ENCODE measurements at places on chromosomes 6 and 20. TPM values are rescaled to one million over a fixed set of nuclear protein-coding genes. Genes with fewer than 3 reads are reported as not detected.
A peak's percentile ranks its signal among the peaks of the same experiment; 100 is the strongest.

The CLIC1 gene
- total RNA-seq: 1,185 TPM

The BHLHE23 gene
- total RNA-seq: not detected

The HLA-DOB gene
- 0.36 TPM for total RNA-seq

- DNase-seq: no peak
- H3K4me3 ChIP-seq: no peak overlapping the region
- peaks cover 2% of the 10 kb centered on the region for H3K4me1 ChIP-seq
Observed at GRCh38 chr6:90385759-90386313, 89.2 kb upstream of the BACH2 start.

- peak; percentile 81 for DNase-seq
- H3K27me3 ChIP-seq: no peaks in the 10 kb centered on the region
- no peaks in the 10 kb centered on the region for H3K36me3 ChIP-seq
- H3K4me1 ChIP-seq: peaks cover 38% of the 10 kb centered on the region
Observed at GRCh38 chr6:169158174-169158573, 95.5 kb downstream of the THBS2 start.

The FERMT1 gene
- total RNA-seq: 1.7 TPM
